ENCODE measurements at places on chromosomes 2 and 18.
A peak's percentile ranks its signal among the peaks of the same experiment; 100 is the strongest.

GRCh38 chr2:203077451-203077850 lies 62.8 kb downstream of the NBEAL1 start:
- DNase-seq: no peak

GRCh38 chr18:51192026-51192425 lies 5.5 kb downstream of the MEX3C start:
- DNase-seq: no peak

- DNase-seq: no peak
Measured at GRCh38 chr2:175579646-175580045, 398.1 kb upstream of the ATP5MC3 start.

DNA sequence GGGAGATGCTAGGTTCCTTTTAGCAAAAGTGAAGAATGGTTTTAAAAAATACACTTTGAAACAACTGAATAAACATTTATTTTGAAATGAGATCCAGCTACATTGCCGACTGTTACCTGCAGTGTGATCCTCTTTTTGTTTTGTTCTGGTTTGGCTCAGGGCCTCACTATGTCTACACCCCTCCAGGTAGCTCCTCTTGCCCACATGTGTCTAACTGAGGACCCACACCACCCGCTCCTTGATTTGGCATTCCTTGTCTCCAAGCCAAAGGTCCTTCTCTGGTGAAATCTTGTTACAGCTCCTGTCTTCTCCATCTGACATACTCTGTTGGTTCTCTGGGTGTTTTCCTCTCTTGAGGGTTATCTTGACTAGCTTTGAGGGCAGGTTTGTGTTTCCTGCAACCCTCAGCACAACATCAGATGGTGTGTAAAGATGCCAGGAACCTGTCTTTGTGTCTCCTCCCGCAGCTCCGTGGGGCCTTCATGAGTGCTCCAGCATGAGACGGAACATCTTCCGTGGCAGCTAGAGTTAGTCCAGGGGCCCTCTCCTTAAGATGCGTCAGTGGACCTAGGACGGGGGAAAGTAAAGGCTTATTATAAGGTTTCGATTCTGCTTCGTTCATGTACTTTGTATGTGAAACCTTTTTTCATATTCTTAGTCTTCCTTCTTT lies 32.1 kb downstream of the MAP4K4 start:
- DNase-seq: no peak

- DNase-seq: no peak
Measured at GRCh38 chr2:200847269-200847668, 17.2 kb downstream of the CLK1 start.

- DNase-seq: no peak
Measured at GRCh38 chr18:58511306-58511705, 117.6 kb downstream of the ALPK2 start.

GRCh38 chr18:67613731-67614130 lies 97.2 kb upstream of the DSEL start:
- DNase-seq: no peak

DNA sequence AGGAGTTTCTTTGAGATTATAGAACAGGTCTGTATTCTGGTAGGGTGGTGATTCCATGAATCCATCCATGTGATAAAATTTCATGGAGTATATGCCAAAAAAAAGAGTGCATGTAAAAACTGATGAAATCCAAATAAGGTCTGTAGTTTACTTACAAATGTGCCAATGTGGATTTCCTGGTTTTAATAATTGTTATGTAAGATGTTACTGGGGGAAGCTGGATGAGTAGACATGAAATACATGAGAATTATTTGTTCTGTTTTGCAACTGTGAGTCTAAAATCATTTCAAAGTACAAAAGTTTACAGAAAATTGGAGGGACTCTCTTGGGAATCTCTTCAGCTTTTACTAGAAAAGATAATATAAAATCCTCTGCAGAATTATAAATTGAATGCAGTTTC lies 23.7 kb upstream of the TMEM214 start:
- DNase-seq: no peak

GRCh38 chr18:60693426-60693825 lies 320.9 kb upstream of the MC4R start:
- no peak for DNase-seq

GRCh38 chr2:26718949-26719686 lies 26.6 kb downstream of the KCNK3 start:
- no peak for DNase-seq

- no peak for DNase-seq
Measured at GRCh38 chr2:225398372-225398771, 1.1 kb upstream of the NYAP2 start.

- DNase-seq: no peak
Measured at GRCh38 chr2:167424803-167425755, 536.8 kb downstream of the XIRP2 start.

- no peak for DNase-seq
Measured at GRCh38 chr2:209380293-209380692, 43.6 kb upstream of the MAP2 start.

GRCh38 chr2:164554487-164554886 lies 66.8 kb downstream of the GRB14 start:
- DNase-seq: no peak

GRCh38 chr2:124339709-124340108 lies 314.6 kb downstream of the CNTNAP5 start:
- DNase-seq: no peak

DNA sequence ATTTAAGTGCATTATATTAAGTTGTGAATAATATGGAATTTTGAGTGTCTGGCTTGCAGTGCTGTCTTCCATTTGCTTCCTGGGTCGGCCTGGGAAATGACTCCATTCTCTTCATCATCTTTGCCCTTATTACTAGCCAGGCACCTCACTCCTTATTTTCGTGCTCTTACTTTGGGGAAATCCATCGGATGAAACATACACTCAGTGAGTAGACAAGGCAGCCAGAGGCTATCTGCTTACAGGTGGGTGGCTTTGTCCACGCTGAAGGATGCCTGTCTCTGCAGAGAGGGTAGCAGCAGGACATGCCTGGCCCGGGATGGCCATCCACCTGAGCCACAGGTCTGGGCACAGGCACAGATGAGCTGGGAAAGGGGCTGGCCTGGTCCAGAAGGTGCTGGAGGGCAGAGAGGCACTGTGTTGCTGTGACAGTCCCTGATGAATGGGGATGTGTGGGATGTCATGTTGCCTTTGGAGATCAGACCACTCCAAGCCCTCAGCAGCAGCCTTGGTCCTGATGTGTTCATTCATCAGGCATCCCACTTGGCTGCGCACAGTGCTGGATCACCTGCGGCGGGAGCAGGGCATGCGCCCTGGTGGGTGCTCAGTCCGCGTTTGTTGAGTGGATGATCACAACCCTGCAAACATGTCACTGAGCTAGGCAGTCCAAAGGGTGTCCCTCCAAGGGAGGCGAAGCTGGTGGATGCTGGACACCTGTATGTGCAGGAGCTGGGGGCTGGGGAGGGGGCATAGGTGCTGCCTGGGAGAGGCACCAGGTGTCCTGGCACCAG lies 236.0 kb downstream of the LDLRAD4 start:
- DNase-seq: no peak

DNA sequence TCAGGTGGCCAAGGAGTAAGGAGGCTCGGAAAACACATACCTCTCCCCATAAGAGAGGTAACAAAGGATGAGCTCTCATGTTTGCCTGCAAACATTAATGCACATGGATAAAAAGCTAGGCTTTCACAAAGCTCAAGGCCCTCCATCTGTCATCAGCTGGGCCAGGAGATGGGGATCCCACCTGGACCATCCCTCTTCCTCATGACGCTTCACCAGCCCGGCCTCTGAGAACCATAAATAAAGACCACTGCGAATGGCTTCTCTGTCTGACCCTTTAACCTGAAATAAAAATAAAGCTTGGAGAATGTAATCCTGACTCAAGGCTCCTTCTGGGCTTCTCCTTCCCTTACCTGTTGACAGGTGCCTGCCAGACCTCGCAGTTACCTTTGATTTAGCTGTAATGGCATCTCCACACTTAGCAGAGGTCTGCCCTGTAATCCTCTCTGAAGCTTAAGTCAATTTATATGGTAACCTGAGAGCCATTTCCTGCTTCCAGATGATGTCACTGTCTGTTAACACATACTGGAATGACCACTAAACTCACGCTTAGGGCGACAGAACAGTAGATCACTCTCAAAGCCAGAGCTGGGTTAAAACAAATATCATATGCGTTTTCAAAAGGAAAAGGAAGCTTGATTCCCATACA lies 29.3 kb upstream of the FOXI3 start:
- no peak for DNase-seq

GRCh38 chr2:10432311-10433181 lies 15.6 kb downstream of the ODC1 start:
- no peak for DNase-seq

DNA sequence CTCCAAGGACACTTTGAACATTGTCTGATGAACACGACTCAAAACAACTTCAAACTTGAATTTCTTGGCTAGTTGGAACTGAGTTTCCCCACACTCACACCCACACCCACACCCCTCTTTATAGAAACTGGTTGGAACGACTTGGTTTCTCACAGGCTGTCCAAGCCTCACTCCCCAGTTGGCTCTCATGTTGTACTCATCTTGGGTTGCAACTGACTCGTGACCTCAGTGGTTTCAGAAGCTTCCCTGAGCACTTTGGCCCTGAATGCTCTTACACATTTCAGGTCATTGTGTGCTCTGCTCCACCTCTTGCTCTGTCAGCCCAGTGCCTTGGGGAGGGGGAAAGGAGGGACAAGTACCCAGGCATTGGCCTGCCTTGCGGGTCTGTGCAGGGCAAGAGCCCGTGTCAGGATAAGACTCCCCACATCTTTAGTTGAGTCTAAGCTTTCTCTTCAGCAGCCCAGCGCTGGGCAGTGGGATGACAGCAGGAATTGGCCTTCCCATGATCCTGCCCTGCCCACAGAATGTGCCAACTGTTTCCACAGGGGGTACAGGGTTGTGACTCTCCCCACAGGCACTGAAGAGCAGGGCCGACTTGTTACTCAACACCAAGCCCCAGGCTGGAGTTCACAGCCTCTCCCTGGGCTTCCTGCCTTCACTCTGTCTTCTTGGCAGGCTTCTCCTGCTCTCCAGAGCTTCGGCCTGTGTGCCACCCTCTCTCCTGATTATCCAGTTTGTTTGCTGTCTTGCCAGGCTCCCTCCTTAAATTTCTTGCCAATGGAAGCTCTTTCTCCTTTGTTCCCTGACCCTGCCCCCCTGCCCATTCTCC lies 104.6 kb downstream of the RTN4 start:
- DNase-seq: peak; percentile 69

DNA sequence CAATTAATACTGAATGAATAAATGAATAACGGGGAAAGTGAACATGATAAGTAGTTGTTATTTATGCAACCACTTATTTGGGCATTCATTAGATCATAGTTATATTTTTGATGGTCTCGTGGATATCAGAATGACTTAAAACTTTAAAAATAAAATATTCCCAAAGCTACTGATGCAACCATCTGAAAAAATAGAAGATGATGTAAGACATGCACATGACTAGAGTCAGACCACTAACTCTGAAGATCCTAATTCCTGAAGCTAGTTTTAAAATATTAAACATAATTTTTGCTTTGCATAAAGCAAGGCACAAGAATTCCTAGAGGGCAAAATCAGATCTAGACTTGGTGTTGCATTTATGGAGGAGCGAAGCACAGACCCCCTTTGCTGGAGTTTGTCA lies 616.1 kb downstream of the IRS1 start:
- DNase-seq: no peak

GRCh38 chr2:98020516-98020915 lies 24.8 kb upstream of the TMEM131 start:
- no peak for DNase-seq

GRCh38 chr2:108129636-108130035 lies 110.1 kb upstream of the SULT1C3 start:
- DNase-seq: peak; percentile 39

GRCh38 chr18:74248189-74248588 lies 43.6 kb downstream of the CYB5A start:
- no peak for DNase-seq

DNA sequence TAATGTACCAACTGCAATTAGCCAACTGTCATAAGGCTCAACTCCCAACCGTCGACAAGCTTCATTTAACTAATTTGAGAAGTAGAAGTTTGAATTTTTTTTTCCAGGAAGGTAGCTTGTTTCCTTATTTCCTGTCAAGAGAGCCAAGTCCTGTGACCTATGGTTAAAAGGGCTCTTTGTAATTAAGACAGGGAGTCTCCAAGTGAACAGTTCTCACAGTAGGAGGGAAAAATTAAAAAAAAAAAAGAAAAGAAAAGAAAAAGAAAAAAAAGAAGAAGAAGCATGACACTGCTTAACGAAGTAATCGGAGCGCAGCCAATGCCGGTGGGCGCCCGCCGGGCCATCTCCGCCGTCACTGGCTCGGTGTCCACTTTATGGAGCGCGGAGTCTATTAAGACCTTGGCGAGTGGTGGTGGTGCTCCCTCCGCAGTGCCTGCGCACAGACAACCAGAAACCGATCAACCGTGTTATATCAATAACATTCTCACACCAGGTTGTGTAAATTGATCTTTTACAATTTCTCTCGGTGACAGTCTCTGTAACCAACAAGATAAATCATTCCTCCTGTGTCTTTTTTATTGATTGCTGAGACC lies 197.2 kb upstream of the POU3F3 start:
- DNase-seq: no peak

GRCh38 chr2:40243581-40244187 lies 208.2 kb downstream of the SLC8A1 start:
- no peak for DNase-seq

DNA sequence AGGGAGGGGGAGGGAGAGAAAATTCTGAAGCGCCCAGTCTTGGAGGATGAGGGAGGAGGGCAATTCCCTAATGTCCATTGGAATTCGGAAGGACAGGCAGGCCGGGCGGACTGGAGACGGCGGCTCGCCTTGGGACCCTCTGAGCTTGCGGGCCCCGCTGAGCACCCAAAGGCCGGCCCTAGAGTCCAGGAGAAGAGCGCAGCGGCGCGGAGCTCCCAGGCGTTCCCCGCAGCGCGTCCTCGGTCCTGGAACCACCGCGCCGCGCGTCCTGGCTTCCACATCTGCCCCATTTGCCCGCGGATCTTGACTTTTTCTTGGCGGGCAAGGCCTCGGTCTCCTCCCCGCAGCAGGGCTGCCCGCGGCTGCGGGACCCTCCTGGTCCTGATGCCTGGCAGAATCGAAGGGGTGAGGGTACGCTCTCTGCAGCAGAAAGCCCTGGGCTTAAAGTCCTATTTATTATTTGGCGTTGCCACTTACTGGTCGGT lies 675 bp upstream of the MLPH start:
- DNase-seq: no peak

- DNase-seq: no peak
Measured at GRCh38 chr2:222783592-222783991, 77.2 kb upstream of the ACSL3 start.

DNA sequence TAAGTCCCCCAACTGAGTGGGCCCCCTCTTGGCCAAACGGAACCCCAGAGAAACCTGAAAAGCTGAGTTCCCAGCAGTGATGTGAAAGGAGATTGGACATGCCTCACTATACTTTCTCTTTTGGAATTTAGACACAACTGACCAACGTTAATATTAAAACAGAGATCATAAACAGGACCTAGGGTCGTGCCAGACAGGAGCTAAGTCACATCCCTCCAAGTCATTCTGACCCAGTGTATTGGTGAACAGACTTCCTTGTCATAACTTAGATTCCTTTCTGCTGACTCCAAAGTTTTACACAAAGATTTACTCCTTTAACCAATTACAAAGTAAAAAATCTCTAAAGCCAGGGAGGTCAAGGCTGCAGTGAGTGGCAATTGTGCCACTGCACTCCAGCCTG lies 46.9 kb downstream of the UXS1 start:
- no peak for DNase-seq

GRCh38 chr2:224134003-224134734 lies 95.1 kb upstream of the SERPINE2 start:
- no peak for DNase-seq

GRCh38 chr18:25798046-25798445 lies 292.4 kb downstream of the SS18 start:
- DNase-seq: no peak
